Fibroblast of mammary gland (primary cell): ENCODE measurements at places on chromosomes 1 and 21.

DNA sequence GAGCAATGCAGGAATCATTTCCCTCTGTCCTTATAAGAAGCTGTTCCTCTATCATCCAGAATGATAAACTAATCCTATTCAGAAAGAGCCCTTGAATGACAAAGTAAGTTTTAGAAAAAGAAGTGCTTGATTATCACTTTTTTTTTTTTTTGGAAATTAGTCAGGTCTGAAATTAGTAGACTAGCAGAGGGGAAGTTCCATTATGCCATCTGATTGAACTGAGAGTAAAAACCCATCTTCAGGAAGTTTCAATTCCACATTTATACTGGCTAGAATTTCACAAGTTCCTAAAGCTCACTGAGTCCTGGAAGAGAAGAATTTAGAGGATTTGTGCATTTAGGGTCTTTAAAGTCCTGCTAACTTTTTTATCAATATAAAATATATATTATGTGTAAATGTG is 128.8 kb upstream of the COA6 start:
- DNase-seq: no peak

DNA sequence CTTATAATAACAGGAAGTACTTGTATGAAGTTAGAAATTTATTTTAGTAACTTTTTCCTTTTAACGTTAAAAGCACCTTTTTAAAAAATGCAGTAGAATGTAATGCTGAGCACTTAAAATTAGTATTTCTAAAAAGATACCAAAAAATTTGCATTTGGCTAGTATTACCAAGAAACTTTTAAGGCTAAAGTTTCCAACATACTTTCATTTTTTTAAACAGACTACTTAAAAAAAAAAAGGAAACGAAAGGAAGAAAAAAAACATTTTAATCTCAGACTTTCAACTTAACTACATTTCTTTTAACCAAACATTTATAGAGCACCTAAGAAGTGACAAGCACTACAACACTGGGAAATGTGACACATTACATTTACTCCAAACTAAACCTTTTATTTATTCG is 2.8 kb downstream of the ARID4B start:
- no peak for DNase-seq

GRCh38 chr1:172071746-172072145 is 230.4 kb downstream of the DNM3 start:
- no peak for DNase-seq

GRCh38 chr1:12521096-12521495 is 96.9 kb downstream of the DHRS3 start:
- no peak for DNase-seq
